ENCODE measurements at places on chromosomes 5 and 9.

GRCh38 chr5:5886812-5887486 is 464.5 kb downstream of the ICE1 start:
- DNase-seq: no peak

DNA sequence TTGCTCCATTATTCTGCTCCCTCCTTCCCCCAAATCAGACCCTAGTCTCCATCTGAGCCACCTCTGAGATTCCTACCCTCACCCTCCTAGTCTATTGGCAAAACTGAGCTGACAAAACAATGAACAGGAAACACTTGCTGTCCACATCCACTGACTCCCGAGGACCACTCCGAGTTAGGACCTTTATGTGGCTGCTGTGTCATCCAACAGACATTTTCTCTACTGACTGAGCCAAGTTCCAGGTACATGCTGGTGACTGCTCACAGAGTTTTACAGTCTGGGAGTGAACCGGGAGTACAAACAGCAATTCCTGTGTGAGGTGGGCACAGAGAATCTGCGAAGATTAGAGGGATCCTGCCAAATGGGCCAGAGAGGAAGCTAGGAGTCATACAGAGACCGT is 39.2 kb downstream of the CFAP90 start:
- no peak for DNase-seq

DNA sequence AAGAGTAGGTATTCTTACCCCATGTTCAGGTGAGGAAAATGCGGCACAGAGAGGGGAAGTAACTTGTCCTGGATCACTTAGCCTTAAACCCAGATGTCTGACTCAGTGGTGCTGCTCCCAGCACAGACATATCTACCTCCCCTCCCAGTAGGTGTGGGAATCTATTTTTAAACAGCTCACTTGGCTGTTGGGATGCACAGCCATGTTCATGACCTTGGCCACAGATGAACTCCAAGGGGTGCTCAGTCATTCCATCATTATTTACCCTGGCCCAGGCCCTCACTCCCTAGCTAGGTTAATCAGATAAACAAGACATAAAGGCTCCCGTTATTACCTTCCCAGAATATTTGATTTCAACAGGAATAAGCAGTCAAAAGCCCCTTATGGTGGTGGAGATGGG is 88.4 kb upstream of the IQGAP2 start:
- no peak for DNase-seq

DNA sequence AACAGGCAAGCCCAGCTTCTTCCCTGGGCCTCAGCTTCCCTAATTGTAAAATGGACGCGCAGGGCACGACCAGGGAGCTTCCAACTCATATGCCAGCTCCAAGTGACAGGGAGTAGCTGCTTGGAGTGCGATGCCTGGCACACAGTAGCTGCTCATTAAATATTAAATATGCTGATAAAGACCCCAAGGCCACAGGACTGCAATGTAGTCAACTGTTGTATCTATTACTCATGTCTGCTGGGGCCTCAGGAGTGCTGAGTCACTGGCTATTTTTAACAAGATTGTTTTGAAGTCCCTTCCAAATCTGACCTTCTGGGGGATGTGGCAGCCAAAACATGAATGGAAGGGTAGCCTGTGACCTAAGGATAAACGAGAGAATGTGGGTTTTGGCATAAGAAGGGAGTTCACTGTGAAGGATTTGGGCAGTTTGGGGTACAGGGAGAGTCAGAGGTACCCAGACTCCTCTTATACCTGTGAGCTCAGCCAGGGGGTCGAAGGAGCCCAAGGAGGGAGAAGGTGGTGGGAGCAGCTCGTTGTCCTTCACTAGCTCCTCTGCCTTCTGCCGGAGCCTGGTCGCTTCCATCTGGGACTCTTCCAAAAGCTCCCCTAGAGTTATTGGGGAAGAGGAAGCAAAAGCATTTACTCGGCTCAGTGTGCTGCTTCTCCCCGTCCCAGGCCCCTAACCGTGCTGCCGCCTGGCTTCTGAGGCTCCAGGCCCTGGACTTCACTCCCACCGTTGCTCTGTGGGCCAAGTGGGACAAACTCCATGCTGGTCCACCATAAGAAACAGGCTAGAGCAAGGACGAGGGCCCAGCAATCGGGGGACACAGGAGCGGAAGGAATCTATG is 17.5 kb downstream of the TNIP1 start:
- DNase-seq: no peak

- DNase-seq: no peak
These were observed 513.4 kb upstream of the MEF2C start for GRCh38 chr5:89396278-89396954.

GRCh38 chr5:19258686-19259085 is 729.3 kb downstream of the CDH18 start:
- no peak for DNase-seq

- DNase-seq: no peak
These were observed 314.4 kb downstream of the GADD45G start for GRCh38 chr9:89919171-89919681.

DNA sequence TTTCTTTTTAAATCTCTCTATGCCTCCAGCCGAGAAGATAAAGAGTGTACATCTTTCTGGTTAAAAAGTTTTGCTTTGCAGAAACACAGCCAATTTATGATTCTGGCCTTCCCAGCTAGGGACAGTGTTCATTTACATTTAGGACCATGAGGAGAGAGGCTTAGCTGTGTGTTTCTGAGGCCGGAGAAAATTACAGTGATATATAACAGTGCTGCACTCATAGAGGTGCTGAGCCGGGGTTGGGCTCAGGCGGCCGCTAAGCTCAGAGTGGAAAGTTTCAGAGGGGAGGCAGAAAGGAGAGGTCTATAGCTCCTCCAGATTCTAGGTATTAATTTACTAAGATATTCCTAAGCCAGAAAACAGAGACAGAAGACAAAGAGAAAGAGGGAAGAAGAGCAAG is 37.0 kb upstream of the LCP2 start:
- DNase-seq: no peak

- DNase-seq: no peak
These were observed 19.7 kb downstream of the CPEB4 start for GRCh38 chr5:173907686-173908371.

DNA sequence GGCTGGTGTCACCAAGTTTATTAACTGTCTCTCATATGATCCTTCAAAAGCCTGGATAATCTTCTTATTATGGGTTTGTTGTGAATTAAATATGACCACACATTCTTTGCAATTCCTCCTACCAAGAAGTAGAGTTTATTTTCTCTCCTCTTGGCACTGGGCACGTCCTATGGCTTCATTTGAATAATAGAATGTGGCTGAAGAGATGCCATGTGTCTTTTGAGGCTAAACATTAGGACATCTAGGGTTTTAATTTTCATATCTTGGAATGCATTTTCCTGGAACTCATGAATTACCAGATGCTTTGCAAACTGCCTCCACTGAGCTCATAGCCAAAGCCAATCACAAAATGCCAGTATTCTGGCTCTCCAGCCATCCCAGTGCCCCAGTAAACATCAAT is 19.9 kb upstream of the SCGB3A2 start:
- no peak for DNase-seq

GRCh38 chr5:56848206-56848605 is 32.9 kb downstream of the MAP3K1 start:
- no peak for DNase-seq

DNA sequence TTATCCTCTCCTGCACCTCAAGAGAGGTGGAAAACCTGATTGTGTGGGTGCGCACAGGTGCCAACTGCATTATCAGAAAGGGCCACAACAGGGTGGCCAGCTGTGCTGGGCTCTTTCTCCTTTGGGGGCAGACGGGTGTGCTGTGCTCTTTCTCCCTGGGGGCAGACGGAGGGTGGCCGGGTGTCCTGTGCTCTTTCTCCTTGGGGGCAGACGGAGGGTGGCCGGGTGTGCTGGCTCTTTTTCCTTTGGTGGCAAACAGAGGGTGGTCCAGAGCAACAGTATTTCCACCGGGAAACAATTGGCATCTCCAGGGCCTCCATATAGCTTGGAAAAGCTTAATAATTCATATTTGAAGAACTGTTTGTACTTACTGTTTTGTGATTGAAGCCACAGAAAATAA is 6.8 kb downstream of the LMX1B start:
- DNase-seq: no peak

DNA sequence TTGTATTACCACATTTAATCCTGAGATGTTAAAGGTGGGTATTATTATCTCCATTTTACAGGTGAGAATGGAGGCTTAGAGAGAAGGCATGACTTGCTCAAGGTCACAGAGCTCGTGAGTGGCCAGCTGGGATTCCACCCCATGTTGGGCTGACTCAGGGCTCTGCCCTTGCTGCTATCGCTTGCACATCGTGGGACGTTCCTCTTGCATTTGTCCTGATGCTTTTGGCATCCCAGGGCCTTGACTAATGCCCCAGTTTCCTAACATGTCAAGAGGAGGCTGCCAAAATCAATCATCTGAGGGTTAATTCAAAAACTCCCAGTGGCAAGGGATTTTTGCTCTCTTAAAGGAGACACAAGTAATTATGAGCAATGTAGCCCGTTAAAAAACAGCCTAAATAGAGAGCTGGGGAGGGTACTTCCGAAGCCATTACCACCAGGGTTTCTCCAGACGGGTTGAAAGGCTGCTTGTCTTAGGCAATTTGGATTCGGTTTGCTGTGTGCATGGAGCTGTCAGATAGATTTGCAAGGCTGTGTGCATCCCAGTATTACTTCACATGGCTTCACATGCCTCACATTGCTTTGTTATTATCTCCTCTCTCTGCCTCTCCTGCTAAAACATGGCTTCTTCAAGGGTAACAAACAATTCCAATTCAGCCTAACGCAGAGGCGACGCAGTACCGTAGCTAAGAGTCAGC is 347.4 kb downstream of the DRD1 start:
- no peak for DNase-seq

DNA sequence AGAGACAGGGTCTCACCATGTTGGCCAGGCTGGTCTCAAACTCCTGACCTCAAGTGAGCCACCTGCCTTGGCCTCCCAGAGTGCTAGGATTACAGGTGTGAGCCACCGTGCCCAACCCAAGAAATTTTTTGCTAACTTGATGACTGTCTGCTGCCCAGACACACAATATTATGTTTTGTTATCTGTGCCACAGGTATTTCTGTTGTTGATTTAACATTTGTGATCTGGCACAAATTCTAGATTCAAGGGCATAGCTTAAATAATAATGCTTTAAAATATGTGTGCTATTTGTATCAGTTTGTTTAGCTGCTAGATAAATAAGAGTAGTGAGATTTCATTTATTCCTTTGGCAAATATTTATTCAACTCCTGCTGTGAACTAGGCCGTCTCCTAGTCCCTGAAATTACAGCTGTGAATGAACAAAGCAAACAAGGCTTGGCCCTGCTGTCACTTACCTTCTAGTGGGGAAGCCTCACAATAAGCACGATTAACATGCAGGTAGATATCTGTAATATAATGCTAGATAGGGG is 35.3 kb downstream of the GAPVD1 start:
- DNase-seq: no peak

GRCh38 chr9:112103405-112103804 is 71.7 kb downstream of the SUSD1 start:
- no peak for DNase-seq

- no peak for DNase-seq
These were observed 21.8 kb downstream of the ANKRD31 start for GRCh38 chr5:75214928-75215327.

- no peak for DNase-seq
These were observed 27.3 kb downstream of the CENPP start for GRCh38 chr9:92353051-92353450.
